Activated CD4-positive, alpha-beta T cell treated with anti-CD3 and anti-CD28 coated beads for 24 hours (primary cell): ENCODE measurements at places on chromosomes 13 and 19.

DNA sequence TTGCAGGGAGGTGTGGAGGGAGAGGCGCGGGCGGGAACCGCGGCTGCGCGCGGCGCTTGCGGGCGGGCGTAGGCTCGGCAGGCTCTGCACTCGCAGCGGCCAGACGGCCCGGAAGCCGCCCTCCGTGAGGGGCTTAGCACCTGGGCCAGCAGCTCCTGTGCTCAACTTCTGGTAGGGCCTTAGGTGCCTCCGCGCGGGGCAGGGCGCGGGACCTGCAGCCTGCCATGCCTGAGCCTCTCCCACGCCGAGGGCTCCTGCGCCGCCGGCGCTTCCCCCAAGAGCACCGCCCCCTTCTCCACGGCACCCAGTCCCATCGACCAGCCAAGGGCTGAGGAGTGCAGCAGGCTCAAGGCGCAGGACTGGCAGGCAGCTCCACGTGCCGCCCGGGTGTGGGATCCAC, 940.8 kb upstream of the PCDH9 start:
- DNase-seq: no peak

DNA sequence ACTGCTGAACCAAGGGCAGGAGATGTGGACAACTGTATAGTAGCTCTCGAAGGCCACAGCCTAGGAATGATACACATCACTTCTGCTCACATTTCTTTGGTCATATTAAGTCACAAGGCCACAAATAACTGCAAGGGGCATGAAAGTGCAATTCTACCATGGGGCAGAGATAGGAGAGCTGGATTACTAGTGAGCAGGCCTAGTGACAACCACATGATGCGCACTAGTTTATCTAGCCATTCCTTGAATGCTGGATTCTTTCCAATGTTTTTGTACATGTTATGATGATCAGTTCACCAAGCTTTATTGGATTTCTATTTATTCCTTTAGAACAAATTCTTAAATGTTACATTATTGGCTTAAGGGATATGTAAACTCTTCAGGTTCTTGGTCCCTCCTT, 100.7 kb downstream of the MIPEP start:
- no peak for DNase-seq

GRCh38 chr19:18597809-18598660, 8.6 kb downstream of the CRLF1 start:
- no peak for DNase-seq

DNA sequence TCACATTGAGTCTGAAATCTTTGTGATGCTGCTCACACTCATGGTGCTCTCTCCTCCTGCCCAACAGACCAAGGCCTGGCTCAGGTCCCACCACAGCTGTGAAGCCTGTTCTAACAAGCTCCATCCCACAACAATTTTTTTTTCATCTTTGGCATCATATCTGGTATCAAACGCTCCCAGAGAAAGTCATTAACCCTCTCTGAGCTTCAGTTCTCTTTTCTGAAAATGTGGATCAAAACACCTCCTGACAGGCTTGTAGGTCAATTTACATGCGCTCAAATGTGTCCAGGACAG, 224.4 kb downstream of the LACC1 start:
- no peak for DNase-seq

DNA sequence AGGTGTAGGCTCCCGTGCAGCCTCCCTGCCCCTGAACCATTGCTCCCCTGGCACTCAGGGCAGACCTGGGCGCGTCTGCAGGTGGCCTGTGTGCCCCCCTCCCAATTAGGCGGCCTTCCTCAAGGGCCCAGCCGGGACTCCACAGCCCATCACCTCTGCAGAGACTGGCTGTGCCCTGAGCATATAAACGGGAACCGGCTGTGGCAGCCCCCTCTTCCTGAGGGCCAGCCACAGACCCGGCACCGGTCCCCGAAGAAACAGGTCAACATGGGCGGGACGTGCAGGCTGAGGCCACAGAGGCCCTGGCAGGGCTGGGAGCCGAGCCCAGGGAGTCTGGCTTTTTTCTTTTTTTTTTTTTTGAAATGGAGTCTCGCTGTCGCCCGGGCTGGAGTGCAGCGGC, 12.0 kb downstream of the PIAS4 start:
- no peak for DNase-seq

DNA sequence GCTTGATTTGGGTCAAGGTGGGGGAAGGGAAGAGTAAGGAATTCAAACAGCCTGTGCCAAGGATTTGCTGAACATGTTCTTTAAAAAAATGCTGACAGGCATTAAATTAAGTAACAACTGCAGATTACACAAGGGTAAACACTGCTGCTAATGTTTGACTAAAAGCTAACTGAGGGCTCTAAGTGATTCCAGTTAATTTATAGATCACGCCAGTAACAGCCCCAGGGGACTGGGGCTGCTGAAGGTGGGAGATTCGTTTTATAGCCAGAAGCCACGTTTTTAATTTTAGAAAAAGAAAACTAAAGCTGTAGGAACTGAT, 321.7 kb downstream of the DLEU7 start:
- no peak for DNase-seq

- DNase-seq: peak; percentile 50
Measured at GRCh38 chr19:3556978-3557460, 367 bp downstream of the MFSD12 start.

DNA sequence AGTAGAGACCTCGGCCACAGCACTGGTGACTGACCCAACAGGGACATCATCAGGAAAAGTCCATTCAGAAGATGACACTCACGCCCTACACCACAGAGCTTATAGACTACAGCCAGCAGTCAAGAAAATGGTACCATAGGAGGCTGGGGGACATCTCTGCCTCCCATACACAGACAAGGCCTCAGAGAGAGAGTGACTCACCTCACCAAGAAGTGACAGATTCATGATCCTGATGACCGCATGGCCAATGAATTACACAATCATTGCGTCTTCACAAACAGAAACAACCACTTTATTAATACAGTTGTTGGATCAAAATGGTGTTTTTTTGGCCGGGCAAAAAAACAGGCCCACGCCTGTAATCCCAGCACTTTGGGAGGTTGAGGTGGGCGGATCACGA, 260.8 kb upstream of the TSHZ3 start:
- no peak for DNase-seq

DNA sequence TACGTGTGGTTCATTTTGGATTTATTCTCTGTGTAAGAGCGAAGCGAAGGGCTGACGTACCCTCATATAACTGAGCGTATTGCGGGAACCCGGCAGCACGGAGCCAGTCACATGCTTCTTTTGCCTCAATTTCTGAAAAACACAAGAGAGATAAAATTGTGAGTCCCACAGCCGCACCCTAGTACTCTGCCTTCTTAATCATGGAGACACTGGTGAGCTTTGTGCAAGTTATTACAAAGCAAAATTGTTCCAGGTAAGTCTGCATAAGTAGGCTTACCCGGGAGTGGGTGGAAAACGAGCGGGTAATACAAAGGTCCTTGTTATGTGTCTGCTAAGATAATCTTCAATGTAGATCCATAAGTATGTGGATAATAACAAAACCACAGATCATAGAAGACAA, 118.1 kb downstream of the STARD13 start:
- no peak for DNase-seq

GRCh38 chr19:17965370-17966128, 1.4 kb upstream of the KCNN1 start:
- DNase-seq: no peak

GRCh38 chr19:1275976-1276627, 772 bp downstream of the FAM174C start:
- DNase-seq: no peak

GRCh38 chr19:3024509-3024869, 4.6 kb downstream of the TLE2 start:
- DNase-seq: no peak

DNA sequence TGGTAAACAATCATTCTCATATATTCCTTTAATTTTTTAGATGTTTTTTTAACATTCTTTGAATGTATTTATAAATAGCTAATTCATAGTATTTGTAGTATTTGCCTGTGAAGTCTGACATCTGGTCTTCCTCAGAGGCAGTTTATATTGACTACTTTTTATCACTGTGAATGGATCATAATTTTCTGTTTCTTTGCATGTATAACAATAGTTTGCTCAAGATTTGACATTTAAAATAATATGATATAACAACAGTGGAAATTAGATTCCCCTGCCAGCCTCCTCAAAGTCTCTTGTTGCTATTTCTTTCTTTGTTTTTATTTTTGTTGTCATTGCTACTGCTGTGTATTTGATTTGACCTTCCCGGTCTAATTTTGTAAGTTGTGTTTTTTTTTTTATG, 297.0 kb upstream of the PCDH20 start:
- DNase-seq: no peak

DNA sequence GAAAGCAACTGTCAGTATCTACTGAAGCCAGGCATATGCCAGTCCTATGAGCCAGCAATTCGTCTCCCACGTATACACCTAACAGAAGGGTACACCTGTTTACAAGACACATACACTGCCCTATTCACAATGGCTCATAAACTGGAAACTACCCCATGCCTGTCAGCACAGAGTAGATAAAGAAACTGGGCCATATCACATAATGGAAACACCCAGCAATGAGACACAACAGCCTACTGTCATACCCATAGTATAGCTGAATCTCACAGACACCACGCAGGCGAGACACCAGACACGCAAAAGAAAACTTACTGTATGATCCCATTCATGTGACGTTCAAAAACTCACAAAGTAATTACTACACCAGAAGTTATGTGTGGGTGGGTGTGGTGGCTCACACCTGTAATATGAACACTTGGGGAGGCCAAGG, 15.7 kb downstream of the NOSIP start:
- DNase-seq: no peak

DNA sequence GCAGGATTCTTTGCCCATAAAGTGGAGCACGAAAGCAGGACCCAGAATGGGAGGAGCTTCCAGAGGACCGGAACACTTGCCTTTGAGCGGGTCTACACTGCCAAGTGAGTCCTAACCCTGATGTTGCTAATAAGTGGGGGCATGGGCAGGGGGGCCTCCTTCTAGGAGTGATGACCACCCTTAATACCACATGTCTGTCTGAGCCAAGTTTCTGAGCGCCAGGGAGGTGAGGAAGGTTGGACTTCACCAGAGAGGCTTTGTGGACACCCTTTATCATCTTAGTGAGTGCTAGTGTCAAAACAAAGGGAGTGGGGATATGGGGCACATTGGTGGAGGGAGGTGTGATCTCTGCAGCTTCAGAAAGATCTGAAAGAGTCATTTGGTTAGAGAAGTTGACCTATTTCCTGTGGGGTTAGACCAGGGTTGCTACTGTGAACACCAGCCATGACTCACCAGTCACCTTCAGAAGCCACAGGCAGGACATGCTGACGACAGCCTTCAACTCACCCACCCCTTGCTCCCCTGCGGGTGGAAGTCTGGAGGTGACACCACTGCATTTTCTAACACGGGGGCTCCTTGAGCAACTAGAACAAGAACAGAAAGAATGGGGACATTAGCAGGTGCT, 8.8 kb downstream of the ALOX5AP start:
- DNase-seq: peak; percentile 57

GRCh38 chr13:98879127-98879520, 98.7 kb downstream of the DOCK9 start:
- DNase-seq: no peak

DNA sequence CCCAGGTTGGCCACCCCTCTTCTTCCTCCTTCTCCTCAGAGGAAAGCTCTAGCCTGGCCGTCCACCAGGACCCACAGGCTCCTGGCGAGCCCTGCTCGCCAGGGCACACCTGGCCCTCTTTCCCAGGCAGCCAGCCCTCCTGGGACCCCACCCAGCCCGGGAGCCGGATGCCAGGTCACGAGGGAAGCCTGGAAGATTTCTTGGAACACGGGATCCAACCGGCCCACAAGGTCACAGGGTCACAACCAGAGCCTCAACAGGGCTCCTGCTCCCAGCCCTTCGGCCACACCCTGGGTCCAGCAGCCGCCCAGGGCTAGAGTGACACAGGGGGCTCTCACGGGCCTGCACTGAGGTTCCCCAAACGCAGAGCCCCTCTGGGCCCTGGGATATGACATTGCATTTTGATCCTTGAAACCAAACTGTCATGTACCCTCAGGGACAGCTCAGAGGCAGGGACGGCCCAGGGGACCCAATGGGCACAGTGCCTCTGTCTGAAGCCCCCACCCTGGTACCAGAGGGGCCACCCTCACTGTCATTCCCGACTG, 5.5 kb downstream of the MKNK2 start:
- no peak for DNase-seq

DNA sequence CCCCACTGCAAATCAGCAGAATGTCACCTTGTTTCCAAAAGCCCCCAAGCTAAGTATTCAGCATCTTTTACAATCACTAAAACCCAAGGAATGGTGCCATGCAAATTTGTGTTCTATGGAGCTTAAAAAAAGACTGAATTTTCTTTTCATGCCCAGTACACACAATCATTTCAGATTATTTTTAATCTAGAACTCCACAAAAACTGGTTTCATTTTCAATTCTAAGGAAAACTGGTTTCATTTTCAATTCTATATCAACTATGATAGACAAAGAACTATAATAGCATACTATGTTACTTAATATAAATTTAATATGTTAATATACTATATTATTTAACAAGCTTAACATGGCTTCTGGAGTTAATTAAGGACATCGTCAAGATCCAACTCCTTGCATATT, 88.4 kb upstream of the DOCK9 start:
- DNase-seq: no peak

- DNase-seq: no peak
Measured at GRCh38 chr13:31987535-31988170, 43.9 kb upstream of the FRY start.

GRCh38 chr13:22497991-22498780, 682.6 kb upstream of the SGCG start:
- DNase-seq: no peak

DNA sequence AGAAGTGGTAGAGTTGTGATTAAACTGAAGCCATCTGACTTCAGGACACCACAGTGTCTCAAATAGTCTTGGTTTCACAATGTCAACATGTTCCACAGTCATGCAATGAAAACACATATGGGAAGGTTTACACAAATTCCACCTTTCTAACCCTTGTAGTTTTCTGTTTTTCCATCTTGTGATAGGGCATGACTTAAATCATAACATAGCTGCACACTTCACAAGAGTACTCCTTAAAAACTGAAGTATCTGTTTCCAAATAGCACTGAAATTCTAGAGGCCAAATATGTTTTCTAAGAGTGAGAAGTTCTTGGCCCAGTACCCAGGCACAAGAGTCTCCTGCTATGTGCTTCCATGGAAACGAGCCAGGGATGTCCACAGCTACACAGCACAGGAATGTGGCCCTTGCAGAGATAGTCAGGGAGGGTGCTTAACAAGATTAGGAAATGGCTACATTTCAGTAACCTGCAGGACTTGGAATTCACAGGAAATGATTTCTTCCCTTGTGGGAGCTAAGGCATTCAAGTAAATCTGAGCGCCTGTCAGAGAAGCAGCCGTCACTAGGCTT, 269.1 kb downstream of the NDFIP2 start:
- no peak for DNase-seq
